ENCODE measurements at places on chromosomes 1 and 21. TPM values are rescaled to one million over a fixed set of nuclear protein-coding genes. Genes with fewer than 3 reads are reported as not detected.

DNA sequence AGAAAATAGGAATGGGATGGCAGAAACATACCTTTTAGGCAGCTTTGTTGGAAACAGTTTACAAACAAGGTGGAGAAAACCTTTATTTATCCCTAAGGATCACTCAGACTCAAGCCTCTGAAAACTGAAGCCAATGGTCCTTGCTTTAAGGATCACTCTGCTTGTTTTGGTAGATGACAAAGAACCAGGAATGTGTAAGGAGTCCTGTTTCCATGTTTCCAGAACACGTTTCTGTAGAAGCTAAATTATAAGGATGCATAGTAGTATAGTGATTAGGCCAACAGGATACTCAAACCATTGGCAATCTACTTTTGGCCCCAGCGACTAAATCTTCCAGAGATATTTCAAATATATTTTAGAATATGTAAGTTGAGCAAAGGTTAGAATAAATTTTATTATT lies 149.1 kb upstream of the HP1BP3 start:
- no peak for DNase-seq

- no peak for DNase-seq
Observed at GRCh38 chr1:183303901-183304300, 114.3 kb downstream of the NMNAT2 start.

The TEDDM1 gene
- total RNA-seq: not detected

GRCh38 chr1:92797297-92797696 lies 12.4 kb upstream of the EVI5 start:
- DNase-seq: no peak

The EDARADD gene
- 0.52 TPM for total RNA-seq

- no peak for DNase-seq
Observed at GRCh38 chr1:22586356-22587130, 23.3 kb downstream of the EPHA8 start.

DNA sequence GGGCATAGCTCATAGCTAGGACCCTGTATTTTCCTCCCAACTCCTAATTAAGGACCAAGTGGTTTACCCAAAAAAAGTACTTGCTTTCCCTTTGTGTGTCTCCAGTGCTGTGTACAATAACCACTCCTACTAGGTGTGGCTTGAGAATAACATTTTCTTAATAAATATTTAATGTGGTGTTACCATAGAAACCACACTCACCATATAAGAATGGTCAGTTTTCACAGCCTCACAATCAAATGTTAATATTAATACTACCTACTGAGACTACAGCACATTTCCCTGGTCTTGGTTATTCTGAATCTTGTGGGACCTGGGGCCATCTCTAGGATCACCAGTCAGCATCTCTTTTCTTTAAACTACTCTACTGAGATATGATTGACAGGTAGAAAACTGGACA lies 83.5 kb upstream of the BCAR3 start:
- no peak for DNase-seq

The PRKCZ gene
- total RNA-seq: 3.2 TPM

- no peak for DNase-seq
Observed at GRCh38 chr1:8213136-8213535, 104.8 kb upstream of the SLC45A1 start.
